ENCODE measurements at places on chromosomes 6 and 20. TPM values are rescaled to one million over a fixed set of nuclear protein-coding genes. Genes with fewer than 3 reads are reported as not detected.

The SS18L1 gene
- 14.2 TPM for total RNA-seq

The SLC35F1 gene
- not detected for total RNA-seq

The C6orf118 gene
- not detected for total RNA-seq

The LST1 gene
- total RNA-seq: not detected
